ENCODE measurements at places on chromosomes 12 and 14.

DNA sequence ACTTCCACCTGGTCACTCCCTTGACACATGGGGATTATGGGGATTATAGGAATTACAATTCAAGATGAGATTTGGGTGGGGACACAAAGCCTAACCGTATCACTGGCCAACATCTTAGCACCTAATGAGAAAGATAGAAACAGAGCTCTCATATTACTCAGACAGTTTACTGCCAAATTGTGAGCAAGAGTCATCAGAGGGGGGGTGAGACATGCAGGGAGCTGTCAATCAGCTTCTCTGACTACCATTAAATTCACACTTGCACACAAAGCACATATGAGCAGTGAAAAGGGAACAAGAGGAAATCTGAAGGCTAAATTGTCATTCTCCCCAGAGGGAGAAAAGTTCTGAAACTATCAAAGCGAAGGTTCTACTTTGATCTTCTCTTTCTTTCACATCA lies 78.1 kb upstream of the GRIN2B start:
- no peak for DNase-seq

DNA sequence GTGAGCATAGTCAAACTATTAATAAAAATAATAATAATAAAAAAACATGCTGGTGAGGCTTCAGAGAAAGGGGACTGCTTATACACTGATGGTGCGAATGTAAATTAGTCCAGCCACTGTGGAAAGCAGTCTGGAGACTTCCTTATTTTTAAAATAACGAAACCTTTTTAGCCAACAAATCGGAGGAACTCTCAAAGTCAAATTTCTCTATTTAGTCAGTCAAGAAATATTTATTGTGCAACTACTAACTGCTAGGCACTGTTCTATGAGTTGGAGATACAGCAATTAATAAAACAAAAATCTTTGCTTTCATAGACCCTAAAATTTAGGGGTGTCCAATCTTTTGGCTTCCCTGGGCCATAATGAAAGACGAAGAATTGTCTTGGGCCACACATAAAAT lies 10.8 kb downstream of the TAOK3 start:
- DNase-seq = no peak

- DNase-seq = no peak
Measured at GRCh38 chr12:27964123-27964522, 8.4 kb downstream of the PTHLH start.

- DNase-seq = no peak
Measured at GRCh38 chr14:71488703-71489191, 443.5 kb upstream of the RGS6 start.

DNA sequence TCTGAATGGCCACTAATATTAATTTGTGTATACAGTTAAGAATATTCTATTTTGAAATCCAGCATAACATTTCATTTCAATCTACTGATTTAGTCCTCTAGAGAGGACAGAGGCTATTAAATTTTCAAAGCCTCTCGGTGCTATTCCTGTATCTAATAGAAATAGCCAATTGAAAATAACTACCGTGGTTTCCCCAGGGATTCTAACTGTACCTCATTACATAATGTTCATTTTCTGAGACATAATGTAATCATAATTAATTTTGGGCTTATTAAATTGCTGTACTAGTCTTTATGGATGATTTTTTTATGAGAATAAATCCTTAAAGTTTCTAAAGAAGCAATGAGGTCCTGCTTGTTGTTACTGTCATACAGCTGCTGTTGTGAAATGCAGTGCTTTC lies 38.6 kb upstream of the ACSS3 start:
- DNase-seq = no peak

DNA sequence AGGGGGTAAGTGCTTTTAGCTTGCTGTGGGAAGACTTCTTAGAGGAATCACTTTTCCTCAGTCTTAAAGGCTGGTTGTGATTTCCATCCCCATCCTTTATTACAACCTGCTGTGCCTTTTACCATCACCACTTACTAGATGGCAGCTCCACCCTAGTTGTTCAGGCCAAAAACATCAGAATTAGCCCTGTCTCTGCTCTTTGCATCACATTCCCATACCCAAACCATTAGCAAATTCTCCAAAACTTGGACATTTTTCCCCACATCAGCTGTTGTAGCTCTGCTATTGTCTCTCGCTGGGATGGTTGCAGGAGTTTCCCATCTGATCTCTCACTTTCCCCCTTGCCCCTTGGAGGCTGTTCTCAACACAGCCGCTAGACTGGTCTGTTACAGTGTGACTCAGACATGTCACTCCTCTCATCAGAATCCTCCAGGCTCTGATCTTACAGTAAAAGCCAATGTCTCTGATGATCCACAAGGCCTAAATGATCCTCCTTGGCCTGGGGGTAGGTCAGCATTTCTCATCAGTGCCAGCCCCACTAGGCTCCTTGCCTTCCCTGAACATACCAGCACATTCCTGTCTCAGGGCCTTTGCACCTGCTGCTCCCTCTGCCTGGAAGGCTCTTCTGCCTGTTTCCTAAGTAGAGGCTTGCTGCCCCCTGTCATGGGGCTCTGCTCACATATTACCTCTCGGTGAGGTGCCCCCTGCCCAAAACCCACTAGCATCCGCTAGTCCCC lies 102.5 kb downstream of the BEGAIN start:
- no peak for DNase-seq

GRCh38 chr14:25121337-25122129 lies 71.6 kb upstream of the STXBP6 start:
- no peak for DNase-seq

DNA sequence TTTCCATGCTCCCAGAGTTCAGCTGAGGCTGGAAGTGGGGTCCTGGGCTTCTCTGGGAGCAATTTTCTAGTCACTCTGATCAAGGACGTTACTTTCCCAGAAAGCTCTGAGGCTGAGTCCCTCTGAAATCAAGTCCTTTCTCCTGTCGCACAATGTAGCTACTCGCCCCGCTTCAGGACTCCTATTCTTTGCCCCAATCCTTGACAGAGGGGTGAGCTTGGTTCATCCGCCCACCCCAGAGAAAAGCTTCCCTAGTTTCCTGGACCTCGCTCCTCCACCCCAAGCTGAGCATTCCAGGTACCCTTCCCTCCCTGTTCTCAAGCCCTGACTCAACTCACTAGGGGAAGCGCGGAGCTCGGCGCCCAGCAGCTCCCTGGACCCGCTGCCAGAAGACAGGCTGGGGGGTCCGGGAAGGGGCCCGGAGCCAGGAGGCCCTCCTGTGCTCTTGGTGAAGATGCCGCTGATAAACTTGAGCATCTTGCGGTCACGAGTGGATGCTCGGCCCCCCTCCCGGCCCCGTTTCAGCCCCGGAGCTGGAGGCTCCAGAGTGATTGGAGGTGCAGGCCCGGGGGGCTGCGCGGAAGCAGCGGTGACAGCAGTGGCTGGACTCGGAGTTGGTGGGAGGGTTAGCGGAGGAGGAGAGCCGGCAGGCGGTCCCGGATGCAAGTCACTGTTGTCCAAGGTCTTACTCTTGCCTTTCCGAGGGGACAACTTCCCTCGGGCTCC lies 1.6 kb downstream of the AGAP2 start:
- DNase-seq = no peak

GRCh38 chr12:92938638-92939037 lies 9.5 kb upstream of the EEA1 start:
- DNase-seq = no peak

DNA sequence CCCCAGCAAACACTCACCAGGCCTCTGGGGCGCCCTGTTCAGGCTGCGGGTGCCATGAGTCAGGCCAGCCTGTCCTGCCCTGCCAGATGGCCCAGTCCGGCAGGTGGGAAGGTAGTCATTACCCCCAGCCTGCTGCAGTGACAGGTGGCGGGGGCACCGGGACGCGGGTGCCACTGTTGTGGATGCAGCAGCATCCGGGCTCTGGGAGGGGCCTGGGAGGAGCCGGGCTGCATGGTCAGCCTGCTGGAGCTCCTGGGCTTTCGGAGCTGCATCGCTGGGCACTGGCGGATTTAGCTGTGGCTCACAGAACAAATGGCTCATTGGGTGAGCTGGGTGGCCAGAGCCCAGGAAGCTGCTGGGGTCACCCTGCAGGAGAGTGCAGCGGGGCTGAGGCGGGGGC lies 13.5 kb downstream of the CEP170B start:
- DNase-seq = no peak

DNA sequence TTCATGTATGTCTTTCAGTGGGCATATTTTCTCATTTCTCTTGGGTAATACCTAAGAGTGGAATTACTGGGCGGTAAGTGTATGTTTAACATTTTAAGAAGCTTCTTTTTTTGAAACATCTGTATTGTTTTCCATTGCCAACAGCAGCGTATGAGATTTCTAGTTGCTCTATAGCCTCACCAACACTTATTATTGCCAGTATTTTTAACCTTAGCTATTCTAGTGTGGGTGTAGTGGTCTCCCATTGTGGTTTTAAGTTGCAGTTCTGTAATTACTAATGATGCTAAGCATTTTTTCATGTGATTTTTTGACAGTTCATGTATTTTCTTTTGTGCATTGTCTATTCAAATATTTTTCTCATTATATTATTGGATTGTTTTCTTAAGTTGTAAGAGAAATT lies 101.9 kb upstream of the EEA1 start:
- no peak for DNase-seq

- no peak for DNase-seq
Measured at GRCh38 chr14:78302841-78303240, 132.7 kb downstream of the NRXN3 start.

GRCh38 chr14:64934338-64934929 lies 8.1 kb downstream of the GPX2 start:
- no peak for DNase-seq

GRCh38 chr14:74510959-74511409 lies 17.4 kb downstream of the ISCA2 start:
- no peak for DNase-seq

- DNase-seq = no peak
Measured at GRCh38 chr12:132308853-132309595, 20.4 kb downstream of the GALNT9 start.

- no peak for DNase-seq
Measured at GRCh38 chr12:57896434-57897201, 44.7 kb upstream of the ATP23 start.

- DNase-seq = no peak
Measured at GRCh38 chr14:28762303-28762954, 4.2 kb upstream of the FOXG1 start.

GRCh38 chr12:76901628-76902380 lies 23.0 kb upstream of the CSRP2 start:
- no peak for DNase-seq

GRCh38 chr14:40240245-40240859 lies 808.1 kb upstream of the FBXO33 start:
- no peak for DNase-seq

DNA sequence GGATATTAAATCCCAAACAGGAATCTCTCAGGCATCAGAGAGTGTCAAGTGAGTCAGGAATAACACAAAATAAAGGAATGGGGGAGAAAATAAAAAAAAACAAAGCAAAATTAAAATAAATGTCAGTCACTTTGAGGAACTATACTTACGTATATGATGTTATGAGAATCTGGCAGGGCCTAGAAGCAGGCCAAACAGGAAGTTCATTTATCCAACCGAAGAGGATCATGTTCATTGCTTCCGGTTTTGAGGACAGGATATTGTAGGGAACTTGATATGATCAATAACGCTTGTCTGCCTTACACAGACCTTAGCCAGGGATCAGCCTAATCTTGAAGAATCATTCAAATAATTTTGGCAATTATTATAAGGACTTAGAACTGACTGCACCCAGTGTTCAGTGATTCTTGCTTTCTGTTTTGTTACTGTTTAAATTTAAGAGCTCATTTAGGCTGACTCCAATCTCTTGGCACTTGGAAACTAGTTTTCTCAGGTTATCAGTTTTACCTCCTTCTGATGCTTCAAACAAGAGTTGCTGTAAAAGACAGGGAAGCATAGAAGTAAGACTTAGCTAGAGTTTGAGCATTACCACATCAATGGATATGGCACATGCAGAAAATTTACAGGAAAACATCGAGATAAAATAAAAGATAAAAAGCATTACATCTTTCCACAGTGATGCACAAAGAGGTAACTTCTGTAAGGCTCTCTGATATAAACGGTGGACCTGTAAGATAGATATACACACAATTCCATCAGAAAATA lies 53.4 kb downstream of the ZFC3H1 start:
- no peak for DNase-seq

DNA sequence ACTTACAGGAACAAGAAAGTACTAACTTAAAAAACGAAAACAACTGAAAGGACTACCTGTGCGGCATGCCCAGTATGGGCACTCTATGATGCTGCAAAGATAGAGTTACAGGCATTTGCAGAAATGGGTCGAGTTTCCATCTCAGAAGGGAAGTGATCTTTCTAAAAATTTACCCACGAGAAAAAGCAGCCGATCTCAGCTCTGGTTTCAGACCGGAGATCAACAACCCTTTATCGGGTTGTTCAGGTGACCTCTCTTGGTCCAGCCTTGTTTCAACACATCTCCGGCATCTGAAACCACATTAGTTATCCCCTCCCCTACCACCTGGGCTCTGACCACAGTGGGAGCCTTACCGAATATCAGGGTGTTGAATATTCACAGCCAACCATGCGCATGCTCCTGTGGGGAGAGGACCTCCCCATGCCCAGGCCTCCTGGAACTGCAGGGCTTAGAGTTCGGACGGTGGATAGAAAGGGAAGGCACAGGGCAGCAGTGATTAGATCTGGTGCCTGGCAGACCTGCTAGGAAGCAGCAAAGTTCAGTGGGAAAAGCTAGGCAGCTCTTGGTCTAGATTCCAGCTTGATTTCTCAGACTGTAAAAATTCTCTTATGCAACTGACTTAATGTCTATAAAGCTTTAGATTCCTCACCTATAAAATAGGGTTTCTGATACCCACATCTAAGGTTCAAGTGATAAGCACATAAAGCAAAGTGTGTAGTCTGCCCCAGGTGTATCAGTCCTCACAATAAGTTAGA lies 906.0 kb downstream of the VRK1 start:
- no peak for DNase-seq

DNA sequence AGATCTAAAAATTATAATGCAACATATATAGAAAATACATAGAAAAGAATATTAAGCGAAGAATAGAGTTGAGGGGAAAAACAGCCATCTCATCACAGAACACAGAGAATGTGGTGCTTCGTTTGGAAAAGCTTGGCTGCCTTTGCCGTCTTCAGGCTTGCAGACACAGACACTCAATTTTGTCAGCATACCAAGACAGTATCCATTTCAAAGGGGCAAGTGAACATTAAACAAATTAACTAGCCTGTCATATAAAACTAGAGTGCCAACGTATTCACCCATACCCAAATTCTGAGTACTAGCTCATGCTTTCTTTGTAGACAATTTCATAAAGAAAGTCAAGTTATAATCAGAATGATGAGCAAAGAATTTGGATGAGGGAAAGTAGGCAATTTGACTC lies 40.5 kb downstream of the DMAC2L start:
- no peak for DNase-seq

DNA sequence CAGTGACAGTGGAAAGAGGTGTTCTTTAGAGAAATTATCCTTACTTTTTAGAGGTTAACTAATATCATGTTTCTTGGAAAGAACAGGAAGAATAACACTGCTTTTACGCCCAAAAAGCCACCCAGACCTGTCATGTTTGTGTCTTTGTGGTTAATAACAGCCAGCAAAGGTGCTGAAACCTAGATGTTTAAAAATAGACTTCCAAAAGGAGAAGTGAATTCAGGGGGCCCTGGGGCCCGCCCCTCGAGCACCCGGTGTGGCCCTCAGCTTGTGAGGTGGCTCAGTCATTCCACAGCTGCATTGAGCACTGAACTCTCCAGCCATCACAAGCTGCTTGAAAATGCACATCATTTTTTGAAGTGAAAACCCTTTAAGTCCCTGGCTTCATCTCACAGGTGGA lies 20.8 kb upstream of the AMN start:
- DNase-seq = no peak

- no peak for DNase-seq
Measured at GRCh38 chr12:46788072-46788887, 37.5 kb downstream of the SLC38A4 start.

- no peak for DNase-seq
Measured at GRCh38 chr12:75208856-75209811, 505 bp downstream of the KCNC2 start.
